ENCODE measurements at places on chromosomes 4 and X.

DNA sequence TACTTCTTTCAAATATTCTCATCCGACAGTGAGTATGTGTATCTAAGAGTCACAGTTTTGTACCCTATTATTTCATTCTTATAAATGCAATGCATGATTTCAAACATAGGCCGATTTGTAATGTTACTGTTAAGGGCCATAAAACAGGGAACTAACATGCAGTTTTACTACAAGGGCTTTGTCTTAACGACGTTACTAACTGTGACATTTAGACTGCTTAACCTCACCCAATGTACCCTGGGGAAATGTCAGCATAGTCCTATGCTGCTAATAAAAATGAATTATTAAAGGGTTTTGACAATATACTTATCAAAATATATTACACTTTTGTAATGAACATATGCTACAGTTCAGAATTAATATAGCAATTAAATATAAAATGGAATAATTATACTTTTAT lies 74.8 kb upstream of the CPXCR1 start:
- no peak for DNase-seq

GRCh38 chr4:16124232-16124631 lies 40.4 kb upstream of the PROM1 start:
- DNase-seq, result no peak

GRCh38 chr4:66927937-66928336 lies 617.4 kb downstream of the CENPC start:
- no peak for DNase-seq

GRCh38 chr4:16085822-16086221 lies 2.0 kb upstream of the PROM1 start:
- no peak for DNase-seq

DNA sequence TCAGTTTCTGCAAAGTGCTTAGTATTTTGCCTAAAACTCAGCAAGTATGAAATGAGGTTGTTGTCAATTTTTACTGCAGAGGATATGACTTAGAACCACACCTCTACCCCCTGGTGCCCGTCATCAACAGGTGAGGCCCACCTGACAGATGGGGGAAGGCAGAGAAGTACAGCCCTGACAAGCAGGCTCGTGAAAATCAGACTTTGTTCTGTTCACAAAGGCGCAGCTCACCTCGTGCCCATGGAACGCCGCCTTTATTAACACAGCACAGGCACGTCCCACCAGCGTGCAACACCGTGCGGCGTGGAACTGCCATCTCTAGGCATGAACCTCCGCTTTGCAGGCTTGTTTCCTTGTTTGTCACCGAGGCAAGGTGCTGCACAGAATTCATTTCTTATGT lies 13.3 kb downstream of the CYP4V2 start:
- DNase-seq, result no peak

- DNase-seq, result no peak
Observed at GRCh38 chrX:40912576-40912975, 172.7 kb upstream of the USP9X start.

DNA sequence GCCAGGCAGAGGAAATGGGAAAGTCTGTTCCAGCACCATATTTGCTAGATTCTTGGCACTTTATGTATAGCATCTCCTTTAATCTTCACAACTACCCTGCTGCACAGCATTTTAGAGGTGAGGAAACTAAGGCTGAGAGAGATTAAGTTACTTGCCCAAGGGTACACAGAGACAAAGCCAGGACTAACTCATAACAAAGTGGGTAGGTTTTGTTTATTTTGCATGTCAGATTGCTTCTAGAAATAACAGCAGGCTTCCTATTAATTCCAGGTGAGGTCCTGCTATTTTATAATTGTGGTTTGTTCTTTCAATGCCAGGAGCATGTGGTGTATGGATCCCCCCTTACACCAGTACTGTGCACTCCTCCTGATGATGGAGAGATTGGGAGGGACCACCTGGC lies 15.0 kb downstream of the TCEANC start:
- no peak for DNase-seq

DNA sequence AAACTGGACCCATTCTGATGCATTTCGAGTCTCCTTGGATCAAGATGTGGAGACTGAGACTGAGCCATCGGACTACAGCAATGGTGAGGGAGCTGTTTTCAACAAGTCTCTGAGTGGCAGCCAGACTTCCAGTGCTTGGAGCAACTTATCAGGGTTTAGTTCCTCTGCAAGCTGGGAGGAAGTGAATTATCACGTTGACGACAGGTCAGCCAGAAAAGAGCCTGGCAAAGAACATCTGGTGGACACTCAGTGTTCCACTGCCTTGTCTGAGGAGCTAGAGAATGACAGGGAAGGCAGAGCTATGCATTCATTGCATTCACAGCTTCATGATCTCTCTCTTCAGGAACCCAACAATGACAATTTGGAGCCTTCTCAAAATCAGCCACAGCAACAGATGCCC lies 84.8 kb downstream of the NEUROG2 start:
- no peak for DNase-seq

DNA sequence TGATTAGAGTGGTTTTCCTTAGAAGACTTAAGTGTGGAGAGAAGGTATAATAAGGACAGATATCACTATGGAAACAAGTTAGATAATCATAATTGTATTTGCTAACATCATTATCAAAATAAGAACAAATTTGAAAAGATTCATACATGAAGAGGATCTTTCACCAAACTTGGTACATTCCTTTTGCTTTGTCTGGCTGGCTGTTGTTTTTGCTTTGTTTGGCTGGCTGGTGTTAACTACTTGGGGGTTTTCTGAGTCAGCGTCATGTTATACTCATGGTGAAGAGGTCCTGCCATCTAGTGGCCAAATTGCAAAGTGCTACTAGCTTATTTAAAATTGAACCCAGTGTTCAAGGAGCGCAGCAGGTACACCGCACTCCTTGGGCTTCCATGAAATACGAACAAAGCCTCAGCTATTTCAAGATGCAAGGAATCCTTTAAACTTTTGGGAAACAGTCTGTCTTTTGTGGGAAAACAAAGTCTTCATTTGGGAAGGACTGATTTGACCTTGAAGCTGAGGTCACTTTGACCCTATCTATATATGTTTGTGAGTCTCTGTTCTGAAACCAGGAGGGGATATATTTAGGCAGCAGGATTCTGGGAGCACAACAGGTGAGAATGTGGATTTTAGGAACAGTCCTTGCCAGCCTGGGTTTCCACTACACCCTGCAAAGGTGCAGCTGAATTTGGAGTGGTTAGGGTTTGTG lies 129.7 kb downstream of the PLS3 start:
- peak; percentile 70 for DNase-seq

- DNase-seq, result no peak
Observed at GRCh38 chrX:11629593-11630211, 36.0 kb downstream of the ARHGAP6 start.

- no peak for DNase-seq
Observed at GRCh38 chr4:120699354-120699753, 223.2 kb downstream of the PRDM5 start.

DNA sequence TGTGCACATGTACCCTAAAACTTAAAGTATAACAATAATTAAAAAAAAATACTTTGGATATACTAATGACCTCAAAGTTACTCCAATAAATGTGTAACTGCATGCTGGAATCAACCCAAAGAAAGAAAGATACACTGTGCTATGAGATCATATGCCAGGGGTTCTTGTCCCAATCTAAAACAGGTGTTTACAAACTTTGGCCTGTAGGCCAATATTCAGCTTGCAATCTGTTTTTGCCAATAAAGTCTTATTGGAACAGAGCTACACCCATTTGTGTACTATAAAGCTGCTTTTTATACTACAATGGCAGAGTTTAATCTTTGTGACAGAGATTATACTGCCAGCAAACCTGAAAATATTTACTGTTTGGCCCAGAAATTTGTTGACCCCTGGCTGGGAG lies 138.8 kb upstream of the AFF2 start:
- DNase-seq, result no peak

GRCh38 chr4:82704156-82704555 lies 94.4 kb downstream of the SCD5 start:
- DNase-seq, result no peak

DNA sequence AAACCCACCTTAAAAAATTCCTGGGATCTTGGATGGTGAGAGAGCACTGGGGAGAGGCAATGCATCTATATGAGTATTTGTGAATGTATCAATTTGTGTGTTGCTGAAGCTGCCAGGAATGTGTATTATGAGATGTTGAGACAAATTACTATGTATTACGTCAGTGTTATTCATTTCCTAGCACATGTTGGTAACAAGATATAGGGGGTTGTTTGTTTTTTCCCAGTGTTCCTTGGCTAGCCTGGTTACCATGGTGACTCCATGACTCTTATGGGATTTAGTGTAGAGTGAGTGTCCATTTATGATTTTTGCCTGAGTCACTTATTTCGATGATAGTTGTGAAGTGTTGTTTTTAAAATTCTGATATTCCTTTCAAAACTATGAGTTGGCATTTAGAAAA lies 65.6 kb downstream of the RAB40A start:
- no peak for DNase-seq

- no peak for DNase-seq
Observed at GRCh38 chr4:84685105-84685504, 102.2 kb downstream of the CDS1 start.

GRCh38 chrX:151977009-151977408 lies 2.5 kb upstream of the GABRE start:
- no peak for DNase-seq

DNA sequence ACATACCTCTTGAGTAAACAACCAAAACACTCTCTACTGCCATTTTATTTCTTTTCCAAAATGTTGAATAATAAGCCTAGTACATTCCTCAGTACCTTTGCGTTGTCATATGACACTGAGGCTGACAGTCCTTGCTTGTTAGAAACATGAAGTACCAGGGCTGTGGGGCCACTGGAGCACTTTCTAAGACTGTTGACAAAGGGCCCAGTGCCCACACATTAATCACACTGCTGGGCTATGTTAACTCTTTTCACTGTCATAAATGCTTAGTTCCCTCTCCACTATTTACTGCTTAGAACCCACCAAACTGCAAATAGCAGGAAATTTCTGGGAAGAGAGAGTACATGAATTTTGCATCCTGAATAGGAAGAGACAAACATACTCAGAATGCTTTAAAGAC lies 57.1 kb downstream of the FAM47B start:
- DNase-seq, result no peak

DNA sequence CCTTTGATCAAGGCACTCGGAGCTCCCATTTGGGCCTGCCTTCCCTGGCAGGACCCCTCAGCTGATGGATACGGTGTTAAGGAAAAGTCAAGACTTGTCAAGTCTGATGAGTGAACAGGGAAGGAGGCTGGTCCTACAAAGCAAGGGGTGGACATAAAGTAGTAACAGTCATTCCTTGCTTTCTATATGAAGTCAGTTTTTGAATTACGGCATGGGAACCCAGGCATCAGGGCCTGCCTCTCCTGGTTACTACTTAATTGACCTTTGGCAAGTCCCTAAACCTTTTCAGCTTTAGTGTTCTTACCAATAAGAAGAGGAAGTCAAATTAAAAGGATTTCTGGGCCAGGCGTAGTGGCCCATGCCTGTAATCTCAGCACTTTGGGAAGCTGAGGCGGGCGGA lies 7.0 kb downstream of the CHST7 start:
- DNase-seq, result no peak

DNA sequence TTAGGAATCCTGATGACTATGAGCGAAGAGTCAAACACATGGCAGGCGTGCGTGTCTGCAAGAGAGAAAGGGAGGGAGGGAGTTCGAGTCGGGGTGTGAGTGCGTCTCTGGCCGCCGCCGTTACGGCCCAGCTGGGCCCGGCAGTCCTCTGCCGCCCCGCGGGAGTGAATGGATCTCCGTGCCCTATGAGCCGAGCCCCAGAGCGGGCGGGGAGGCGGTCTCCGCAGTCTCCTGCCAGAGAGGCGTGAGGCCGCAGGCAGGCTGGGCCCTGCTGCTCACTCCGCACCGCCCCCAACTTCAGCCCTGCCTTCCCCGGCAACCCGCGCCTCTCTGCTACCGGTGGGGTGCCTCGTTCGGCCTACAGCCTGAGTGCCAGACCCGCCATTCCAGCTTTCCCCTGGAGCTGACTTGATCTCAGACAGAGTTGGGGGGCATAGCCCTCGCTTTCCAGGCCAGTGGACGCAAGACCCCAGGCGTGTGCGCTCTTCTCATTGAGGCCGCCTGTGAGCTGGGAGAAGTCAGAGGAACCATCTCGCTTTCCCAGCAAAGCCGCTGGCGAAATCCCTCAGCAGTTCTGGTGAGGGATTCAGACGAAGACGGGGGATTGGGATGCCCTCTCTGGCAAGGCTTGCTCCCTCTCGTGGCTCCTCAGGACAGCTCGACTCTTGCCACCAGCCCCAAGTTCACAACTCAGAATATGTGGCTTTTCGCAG lies 1.4 kb downstream of the SLC16A2 start:
- no peak for DNase-seq

DNA sequence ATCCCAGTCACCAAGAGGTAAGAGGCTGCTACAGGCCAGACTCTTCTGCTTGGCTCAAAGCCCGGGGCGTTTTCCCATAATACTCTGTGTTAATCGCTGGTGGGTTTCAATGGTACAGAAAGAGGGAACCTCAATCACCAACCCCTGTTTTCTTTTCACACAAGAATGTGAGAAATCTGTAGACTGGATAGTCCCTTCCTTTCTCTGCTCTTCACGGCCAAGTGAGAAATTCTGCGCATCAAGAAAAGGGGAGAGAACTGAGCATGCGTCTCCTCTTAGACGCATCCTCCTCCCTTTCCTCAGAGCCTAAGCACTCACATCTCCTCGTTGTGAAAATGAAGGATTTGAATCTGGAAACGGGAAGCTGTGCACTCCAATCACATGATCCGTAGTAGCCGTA lies 64.7 kb downstream of the CLNK start:
- no peak for DNase-seq

GRCh38 chr4:26194764-26195163 lies 126.0 kb upstream of the RBPJ start:
- peak; percentile 52 for DNase-seq

GRCh38 chr4:181647396-181648147 lies 595.6 kb upstream of the TENM3 start:
- DNase-seq, result no peak

- DNase-seq, result no peak
Observed at GRCh38 chr4:136306361-136306760, 1225.9 kb downstream of the PCDH18 start.

- no peak for DNase-seq
Observed at GRCh38 chr4:98094118-98094517, 49.2 kb downstream of the STPG2 start.

DNA sequence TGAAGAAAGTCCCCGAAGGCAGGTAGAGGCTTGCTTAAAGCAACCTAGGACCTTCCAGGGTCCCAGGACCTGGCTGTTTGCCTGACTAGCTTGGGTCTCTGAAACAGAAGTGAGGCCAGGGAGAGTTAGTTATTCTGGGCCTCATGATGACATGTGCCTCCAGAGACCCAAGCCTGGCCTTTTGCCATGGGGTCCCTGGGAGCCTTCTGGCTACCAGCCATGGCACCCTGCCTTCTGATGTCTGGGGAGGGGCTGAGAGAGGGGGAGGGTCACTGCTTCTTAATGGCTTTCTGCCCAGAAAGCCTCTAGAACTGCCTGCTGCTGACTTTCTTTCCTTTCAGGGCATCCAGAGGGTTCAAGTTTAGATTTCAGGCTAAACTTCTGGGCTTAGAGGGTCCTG lies 1.0 kb upstream of the STARD8 start:
- no peak for DNase-seq

Data from activated CD4-positive, alpha-beta T cell treated with anti-CD3 and anti-CD28 coated beads, Interleukin-2, amount 50 U/mL, for 16 hours (primary cell).